NT2/D1 (cell line): ENCODE measurements at places on chromosomes 1 and 21.

- DNase-seq, result no peak
These were observed 3.2 kb upstream of the UBASH3A start for GRCh38 chr21:42400525-42400924.

DNA sequence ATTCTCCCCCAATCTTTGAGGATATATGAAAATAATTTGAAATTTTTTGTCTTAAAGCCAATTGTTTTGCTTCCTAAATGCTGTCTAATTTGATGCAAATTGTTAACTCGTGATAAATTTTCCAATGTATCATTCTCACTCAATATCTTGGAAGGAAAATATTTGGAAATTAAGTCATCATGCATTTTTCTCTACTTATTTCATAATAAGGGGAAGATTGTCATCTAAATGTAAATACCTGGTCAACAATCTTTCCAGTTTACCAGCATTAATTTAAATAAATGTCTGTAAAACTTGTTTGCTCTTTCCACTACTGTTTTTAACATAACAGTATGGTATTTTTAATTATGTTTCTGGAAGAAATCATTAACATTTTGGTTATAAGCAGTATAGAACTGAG is 78.3 kb upstream of the KCTD3 start:
- no peak for DNase-seq

GRCh38 chr1:206479183-206480125 is 9.2 kb downstream of the IKBKE start:
- DNase-seq, result peak; percentile 85

DNA sequence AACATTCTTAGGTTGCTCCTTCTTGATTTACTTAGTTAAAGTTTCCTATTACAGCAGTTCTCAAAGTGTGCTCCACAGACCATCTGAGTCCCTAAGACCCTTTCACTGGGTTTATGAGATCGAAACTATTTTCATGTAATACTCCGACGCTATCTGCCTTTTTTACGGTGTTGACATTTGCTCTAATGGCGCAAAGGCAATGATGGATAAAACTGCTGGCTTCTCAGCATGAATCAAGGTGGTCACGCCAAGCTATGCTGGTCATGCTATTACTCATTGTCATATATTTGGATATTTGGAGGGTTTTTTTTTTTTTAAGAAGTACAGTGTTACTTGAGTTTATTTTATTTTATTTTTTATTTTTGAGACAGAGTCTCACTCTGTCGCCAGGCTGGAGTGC is 235.1 kb downstream of the KIF26B start:
- DNase-seq, result no peak

GRCh38 chr1:112933820-112934571 is 22.0 kb downstream of the SLC16A1 start:
- no peak for DNase-seq

GRCh38 chr1:203464226-203464625 is 11.4 kb upstream of the PRELP start:
- DNase-seq, result no peak

DNA sequence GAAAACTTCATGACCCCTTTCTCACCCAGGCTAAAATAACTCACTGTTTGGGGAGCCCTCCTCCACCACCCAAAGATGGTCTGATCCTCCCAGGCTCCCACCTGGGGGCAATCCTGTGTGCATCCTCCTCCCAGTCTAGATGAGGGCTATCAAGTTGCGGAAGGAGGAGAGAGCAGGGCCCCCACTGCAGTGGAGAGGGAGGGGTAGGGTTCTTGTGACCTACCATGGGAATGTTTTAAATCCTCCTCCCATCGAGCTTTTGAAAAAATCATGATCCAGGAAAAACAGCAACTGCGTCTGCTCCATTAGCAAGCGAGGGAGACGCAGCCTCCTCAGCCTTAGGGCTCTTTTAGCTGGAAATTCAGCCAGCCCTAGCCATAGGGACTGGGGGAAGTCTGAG is 80.0 kb downstream of the NAV1 start:
- DNase-seq, result no peak

DNA sequence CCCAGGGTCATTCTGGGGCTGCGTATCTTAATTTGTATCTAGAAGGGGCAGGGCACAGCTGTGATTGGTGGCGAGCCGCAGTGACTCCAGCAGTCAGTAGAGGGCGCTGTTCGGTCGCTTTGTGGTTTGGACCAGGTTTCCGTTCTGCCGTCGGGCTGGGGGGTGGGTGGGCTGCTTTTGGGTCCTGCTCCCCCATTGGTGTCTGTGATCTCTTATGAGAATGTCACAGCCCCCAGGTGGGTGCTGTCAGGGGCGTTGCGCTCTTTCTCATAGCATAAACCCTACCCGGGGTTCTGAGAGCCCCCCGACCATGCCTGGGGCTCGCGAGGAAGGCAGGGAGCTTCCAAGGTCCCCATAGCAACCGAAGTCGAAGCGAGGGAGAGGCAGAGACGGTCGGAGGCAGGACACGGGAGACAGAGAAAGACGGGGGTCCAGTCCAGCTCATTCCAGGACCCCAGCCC is 5.4 kb downstream of the TFF3 start:
- DNase-seq, result peak; percentile 48

GRCh38 chr1:214934045-214934444 is 148.5 kb upstream of the KCNK2 start:
- DNase-seq, result no peak

GRCh38 chr1:20071416-20071815 is 1.4 kb downstream of the PLA2G5 start:
- no peak for DNase-seq

DNA sequence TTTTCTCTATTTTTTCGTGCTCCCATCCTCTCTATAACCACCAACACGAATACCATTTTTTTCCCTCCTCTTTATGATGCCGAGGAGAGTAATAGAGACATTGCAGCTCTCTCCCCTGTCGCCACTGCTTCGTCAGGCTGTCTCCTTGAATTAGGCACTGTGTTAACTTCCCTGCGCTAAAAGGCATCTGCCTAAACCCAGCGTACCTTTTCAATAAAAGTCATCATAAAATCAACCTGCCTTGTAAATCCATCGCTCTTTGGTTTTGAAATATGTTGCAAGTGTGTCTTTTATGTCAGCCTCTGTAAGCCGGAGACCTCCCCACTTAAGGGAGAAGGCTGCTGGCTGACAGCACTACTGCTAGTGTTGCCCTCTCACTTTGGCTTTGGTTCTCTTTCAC is 8.7 kb downstream of the RNF220 start:
- no peak for DNase-seq

- DNase-seq, result no peak
These were observed 106.9 kb upstream of the PTGFR start for GRCh38 chr1:78383923-78384322.

DNA sequence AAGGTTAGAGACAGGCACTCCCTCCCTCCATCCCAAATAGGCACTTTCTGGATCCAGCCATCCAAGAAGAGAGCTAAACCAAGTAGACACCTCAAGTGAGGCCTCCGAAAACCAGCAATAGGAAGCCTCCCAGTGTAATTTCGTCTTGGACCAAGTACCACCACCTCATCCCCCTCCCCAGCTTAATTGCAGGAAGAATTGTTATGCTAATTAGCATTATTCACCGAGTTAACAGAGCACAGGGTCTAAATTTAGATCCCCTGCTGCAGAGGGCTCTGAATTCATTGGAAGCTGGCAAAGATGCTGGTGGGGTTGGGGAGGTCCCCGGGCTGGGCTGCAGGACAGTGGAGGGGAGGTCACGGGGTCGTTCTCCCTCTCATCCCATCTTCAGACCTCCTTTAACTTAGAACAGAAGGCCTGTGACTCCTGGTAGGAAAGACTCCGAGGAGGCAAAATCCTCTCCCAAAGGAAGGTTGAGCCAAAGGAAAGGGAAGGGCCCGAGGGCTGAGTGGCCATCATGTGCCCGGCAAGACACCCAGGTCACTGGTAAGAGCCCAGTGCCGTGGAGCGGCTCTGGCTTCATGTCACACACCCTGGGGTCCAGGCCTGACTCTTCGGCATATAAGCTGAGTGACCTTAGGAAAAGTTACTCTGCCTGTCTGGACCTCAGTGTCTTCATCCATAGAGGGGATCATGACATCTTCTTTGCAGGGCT is 209.2 kb upstream of the GRIK3 start:
- peak; percentile 57 for DNase-seq

- no peak for DNase-seq
These were observed 258.4 kb downstream of the HLX start for GRCh38 chr1:221137666-221138065.

DNA sequence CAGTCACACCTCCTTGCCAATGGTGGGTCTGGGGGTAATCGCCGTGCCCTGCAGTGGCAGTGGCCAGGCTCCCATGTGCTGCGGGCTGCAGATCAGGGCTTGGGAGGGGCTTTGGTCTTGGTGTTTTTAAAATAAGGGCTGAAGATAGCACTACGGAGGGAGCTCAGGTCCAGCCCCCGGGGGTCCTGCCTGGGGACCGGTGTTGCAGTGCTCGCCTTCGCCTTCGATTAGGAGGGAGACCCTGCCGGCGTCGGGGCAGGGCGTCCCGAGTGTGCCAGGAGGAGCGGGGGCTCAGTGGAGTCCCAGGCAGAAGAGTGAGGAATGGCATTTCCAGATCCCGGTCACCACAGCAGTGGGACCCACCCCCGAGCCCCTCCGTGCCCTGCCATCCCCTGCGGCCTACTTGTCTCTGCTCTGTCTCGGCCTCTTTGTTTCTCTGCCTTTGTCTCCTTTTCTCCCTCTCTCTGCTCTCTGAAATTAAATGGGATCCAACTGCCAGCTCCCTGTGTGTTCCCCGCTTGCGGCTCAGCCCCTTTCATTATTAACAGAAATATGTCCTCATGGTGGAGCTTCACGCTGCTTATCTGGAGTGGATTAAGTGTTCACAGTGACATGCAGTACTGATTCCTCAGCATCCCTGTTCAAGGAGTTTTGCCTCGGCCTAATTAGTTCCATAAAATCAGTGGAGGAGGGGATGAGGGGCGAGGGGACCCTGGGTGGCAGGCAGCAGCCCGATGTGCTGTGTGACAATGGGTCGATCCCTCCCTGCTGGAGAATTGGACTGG is 44.4 kb downstream of the DMRTB1 start:
- DNase-seq, result no peak

- no peak for DNase-seq
These were observed 6.6 kb upstream of the MMP23B start for GRCh38 chr1:1625404-1625775.

GRCh38 chr1:112501810-112502641 is 6.7 kb upstream of the WNT2B start:
- no peak for DNase-seq
